ENCODE measurements at places on chromosomes 6 and 20. TPM values are rescaled to one million over a fixed set of nuclear protein-coding genes. Genes with fewer than 3 reads are reported as not detected.

The PAK5 gene
- total RNA-seq, result 0.17 TPM

The MTHFD1L gene
- 116 TPM for total RNA-seq

GRCh38 chr6:16729183-16729691 lies 32.0 kb downstream of the ATXN1 start:
- peak; percentile 64 for DNase-seq

- no peak for DNase-seq
Measured at GRCh38 chr6:111541026-111541681, 58.1 kb upstream of the REV3L start.

The SLC35D3 gene
- total RNA-seq, result not detected

The HDGFL1 gene
- total RNA-seq, result not detected
